ENCODE measurements at places on chromosomes 12 and 14.
A peak's percentile ranks its signal among the peaks of the same experiment; 100 is the strongest.

DNA sequence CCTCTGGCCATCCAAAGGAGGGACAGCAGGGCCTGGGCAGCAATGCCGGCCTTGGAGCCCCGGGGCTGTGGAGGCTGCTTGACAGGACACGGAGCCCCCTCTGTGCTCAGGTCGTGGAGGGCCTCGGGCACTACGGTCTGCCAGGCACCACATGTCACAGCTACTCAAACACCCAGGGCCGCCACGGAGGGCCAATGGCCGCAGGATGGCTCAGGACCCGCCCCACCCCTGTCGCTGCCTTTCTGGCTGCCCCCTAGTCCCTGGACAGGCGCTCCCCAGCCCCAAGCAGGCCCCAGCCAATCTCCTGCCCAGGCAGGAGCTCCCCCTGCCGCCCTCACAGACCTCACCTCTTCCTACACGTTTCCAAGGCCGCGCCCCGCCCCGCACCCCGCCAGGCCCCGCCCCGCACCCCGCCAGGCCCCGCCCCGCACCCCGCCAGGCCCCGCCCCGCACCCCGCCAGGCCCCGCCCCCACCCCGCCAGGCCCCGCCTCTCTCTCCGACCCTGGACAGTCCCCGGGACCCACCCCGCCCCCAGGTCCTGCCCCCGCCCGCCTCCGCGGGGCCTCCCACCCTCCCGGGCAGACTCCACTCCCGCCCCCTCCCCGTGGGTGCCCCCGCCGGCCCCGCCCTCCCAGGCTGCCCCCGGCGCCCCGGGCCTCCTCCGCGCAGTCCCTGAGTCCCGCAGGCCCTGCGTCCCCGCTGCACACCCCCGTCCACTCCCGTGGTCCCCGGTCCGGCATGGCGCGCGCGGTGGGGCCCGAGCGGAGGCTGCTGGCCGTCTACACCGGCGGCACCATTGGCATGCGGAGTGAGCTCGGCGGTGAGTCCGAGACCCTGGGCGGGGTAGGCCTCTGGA, at the start of gene ASPG:
ASPG (plus strand) TSS at position 669 of the 857 bp plus-strand sequence; CDS start at position 740, 71 bp downstream.
- DNase-seq: no peak

DNA sequence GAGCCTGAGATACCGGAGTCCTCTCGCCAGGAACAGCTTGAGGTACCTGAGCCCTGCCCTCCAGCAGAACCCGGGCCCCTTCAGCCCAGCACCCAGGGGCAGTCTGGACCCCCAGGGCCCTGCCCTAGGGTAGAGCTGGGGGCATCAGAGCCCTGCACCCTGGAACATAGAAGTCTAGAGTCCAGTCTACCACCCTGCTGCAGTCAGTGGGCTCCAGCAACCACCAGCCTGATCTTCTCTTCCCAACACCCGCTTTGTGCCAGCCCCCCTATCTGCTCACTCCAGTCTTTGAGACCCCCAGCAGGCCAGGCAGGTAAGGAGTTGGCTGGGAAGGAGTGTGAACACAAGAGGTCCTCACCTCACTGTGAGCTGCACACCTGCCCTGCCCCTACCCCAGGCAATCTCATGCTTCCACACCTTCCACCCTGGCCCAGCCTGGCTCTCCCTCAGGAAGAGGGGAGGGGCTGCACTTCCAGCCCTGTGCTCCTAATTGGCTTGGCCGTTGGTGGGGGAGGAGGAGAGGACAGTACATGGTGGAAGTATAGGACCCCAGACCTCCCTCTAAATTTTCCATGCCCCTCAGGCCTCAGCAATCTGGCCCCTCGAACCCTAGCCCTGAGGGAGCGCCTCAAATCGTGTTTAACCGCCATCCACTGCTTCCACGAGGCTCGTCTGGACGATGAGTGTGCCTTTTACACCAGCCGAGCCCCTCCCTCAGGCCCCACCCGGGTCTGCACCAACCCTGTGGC, 6.2 kb downstream of the C1QL4 start:
- DNase-seq: no peak

DNA sequence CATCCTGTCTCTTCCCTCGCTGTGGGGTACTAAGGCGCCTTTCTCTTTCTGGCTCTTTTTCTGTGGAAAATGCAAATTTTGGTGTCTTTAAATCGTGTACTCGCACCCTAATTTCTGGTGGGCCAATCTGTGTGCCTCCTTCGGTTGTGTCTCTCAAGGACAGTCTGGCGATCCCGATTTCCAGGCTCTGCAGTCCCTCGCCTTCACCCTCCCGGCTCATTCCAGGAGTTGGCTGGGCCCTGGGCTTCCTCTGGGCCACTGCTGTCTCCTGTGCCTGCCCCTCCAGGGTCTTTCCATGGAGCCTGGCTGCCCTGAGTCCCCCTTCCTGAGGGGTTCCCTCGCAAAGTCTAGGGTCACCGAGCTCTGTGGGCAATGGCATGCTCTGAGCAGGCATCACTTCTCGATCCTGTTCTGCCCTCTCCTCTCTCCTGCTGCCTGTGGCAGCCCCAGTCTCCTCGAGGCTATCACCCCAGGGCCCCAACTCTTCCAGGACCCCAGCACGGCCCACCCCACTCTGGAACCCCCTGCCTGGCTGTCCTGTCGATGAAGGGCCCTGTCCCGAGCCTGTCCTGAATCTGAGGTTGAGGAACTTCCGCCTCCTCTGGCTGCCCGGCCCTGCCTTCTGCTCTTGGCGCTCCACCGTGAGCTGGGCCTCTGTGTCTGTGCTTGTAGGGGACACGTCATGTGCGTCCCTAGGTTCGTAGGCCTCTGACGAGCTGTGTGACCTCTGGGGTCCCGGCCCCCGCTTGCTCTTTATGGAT, 24.1 kb downstream of the AHNAK2 start:
- DNase-seq: no peak

- DNase-seq: no peak
These were observed 101.7 kb upstream of the ATF7IP start for GRCh38 chr12:14263742-14264141.

DNA sequence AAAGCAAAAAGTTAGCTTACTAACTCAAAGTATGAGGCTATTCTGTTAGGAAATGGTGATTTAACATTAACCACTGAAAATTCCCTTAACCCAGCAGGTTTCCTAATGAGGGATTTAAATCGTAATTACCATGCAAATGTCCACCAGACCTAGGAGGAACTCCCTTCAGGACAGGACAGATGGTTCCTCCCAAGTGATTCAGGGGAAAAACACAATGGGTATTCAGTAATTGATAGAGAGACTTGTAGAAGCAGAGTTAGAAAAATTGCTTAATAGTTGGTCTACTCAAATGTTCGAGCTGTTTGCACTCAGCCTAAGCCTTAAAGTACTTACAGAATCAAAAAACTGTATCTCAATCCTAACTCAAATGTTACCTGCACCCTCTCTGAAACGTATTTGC, 21.6 kb downstream of the RERGL start:
- no peak for DNase-seq

GRCh38 chr12:16610001-16610585, 4.1 kb upstream of the LMO3 start:
- DNase-seq: no peak

DNA sequence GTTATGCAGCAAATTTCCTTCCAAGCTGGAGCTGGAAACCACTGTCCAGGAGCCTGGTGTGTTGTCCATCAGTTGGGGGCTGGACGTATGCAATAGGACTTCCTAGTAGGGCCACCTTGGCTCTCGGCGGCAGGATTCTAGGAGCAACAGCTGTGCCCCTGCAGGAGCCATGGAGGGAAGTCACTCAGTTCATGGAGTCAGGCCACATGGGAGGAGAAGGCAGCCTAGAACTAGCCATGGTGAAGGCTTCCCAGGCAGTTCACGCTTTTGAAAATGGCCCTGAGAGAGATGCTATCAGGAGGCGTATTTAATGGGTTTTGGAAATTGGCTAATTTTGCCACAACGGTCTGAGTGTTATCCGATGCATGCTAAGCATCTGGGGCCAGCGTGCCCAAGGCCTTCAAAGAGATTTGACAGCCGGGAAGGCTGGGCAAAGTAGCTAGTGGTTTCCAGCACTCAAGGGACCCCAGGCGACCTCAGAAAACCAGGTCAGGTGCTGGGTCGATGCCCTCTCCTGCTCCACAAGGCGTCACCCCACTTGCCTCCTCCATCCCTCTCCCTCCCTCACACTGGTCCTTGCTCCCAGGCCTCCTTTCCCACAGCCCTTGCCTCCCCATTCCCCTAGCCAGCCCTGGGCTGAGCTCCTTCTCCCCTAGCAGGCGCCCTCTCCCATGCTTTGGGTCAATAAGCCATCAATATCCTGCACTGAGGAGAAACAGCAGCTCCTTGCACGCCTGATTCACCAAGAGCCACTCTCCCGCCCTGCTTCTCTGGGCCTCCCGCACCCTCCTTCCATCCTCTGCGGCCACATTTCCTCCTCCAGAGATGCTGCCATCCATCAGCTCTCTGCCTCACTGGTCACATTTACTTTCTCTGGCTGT, 30.9 kb upstream of the SYNDIG1L start:
- DNase-seq: no peak

GRCh38 chr12:130375296-130376287, 37.9 kb downstream of the PIWIL1 start:
- DNase-seq: peak; percentile 8

GRCh38 chr12:99427104-99427503, 220.4 kb upstream of the GARIN6 start:
- DNase-seq: no peak

DNA sequence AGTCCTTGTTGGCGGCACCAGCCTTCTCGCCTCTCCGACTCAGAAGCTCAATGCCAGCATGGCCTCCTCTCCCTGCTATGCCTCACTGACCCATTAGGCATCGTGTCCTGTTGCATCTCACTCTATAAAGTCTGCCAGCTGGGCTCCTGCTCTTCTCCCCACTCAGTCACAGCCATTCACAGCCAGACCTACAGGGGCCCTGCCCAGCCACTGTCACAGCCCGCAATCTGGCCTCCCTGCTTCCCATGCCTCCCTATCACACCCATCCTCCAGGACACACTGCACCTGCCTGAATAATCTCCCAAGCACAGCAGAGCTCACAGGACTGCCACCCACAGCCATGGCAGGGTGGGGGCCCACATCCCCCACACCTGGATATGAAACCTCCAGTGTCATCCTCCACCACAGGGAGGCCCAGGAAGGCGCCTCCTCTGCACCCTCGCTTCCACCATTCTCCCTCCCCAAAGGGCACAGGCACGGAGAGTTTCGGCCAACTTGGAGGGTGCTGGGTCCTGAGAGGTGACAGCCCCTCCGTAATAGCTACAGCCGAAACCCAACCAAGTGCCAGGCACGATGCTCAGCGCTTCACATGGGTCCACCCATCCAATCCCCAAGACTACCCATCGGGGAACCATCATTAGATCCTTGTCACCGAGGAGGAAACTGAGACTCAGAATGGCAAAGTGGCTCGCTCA, 370.3 kb downstream of the BCL11B start:
- DNase-seq: no peak

GRCh38 chr14:93939304-93940229, 12.4 kb downstream of the FAM181A start:
- peak; percentile 55 for DNase-seq

- no peak for DNase-seq
These were observed 17.2 kb downstream of the CALCOCO1 start for GRCh38 chr12:53710091-53710490.

- no peak for DNase-seq
These were observed 268.7 kb downstream of the FBXL14 start for GRCh38 chr12:1325666-1326065.

- no peak for DNase-seq
These were observed 10.7 kb downstream of the POMT2 start for GRCh38 chr14:77310026-77310425.

- DNase-seq: no peak
These were observed 2.0 kb downstream of the CIROP start for GRCh38 chr14:23102801-23103200.

DNA sequence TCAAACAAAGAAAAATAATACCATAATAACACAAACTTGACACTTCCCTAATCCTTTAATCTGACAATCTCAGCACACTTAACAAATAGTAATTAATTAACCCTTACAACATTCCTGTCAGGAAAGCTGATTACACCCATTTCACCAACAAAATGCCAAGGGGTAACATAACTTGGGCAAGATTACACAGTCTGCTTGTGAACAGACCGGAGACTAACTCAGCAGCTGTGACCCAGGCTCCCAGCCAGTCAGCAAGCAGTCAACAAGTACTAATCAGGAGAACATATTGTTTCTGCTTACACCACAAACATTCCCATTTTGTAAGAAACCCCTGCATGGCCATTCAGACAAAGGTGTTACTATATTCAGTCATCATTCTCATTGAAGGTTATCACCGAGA, 592.5 kb upstream of the FLRT2 start:
- DNase-seq: no peak

GRCh38 chr12:127150028-127150427, 1116.9 kb upstream of the TMEM132C start:
- no peak for DNase-seq

GRCh38 chr12:49347311-49348193, 864 bp downstream of the DNAJC22 start:
- DNase-seq: peak; percentile 75

- peak; percentile 20 for DNase-seq
These were observed 691 bp downstream of the ZFYVE26 start for GRCh38 chr14:67815573-67816225.

DNA sequence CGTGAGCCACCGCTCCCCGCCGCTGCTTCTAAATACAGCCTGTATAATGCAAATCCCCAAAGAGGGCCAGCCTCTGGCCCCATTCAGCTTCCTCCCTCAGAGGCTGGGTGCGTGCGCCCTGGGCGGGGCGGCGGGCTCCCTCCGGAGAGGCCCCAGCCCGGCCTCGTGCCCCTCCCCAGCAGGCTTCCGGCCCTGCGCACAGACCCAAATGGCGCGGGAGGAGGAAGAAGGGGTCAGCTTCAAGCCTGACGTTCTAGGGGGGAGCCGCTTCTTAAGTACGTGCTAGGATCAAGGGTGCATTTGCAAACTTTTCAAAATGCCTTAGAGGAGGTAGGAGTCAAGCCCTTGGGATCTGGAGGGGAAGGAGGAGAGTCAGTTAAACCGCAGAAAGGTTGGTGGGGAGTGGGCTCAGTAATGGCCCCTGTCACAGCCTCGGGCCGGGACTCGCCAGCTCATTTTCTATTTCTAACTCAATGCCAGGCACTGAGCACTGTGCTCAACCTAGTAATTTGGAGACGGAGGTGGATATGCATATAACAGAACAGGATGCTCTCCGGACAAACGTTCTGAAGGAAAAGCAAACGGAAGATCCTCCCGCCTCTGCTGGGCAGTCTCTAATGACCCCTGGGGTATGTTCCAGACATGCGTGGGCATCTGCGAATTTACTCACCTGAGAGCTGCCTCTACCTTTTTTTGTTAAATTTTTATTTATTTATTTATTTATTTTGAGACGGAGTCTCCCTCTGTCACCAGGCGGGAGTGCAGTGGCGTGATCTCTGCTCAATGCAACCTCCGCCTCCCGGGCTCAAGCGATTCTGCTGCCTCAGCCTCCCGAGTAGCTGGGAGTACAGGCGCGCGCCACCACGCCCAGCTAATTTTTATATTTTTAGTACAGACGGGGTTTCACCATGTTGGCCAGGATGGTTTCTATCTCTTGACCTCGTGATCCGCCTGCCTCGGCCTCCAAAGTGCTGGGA, 32.3 kb downstream of the NINJ2 start:
- no peak for DNase-seq

DNA sequence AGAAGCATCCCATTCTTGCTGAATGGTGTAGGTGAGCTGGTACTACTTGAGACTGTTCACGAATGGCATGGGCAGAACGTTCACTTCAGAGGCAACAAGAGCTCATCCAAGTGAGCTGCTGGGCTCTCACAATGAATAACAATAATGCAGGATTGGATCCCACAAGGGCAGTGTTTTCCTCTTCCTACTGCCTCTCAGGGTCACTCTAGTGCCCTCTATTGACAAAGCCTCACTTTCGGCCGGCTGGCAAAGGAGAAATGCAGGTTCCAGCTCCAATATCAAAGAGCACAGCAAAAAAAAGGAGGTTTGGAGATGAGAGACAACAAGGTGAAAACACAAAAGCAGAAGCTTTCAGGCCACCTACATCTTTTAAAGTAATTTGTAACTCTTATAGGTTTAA, 74.6 kb upstream of the MYF6 start:
- peak; percentile 4 for DNase-seq

Measured in fibroblast of skin of right quadriceps (primary cell).